Activated CD8-positive, alpha-beta T cell treated with anti-CD3 and anti-CD28 coated beads, Interleukin-2, amount 10 ng/mL, durations not matched to agents 7 days and 5 days (primary cell): ENCODE measurements at places on chromosomes 4 and X. TPM values are rescaled to one million over a fixed set of nuclear protein-coding genes. Genes with fewer than 3 reads are reported as not detected.

DNA sequence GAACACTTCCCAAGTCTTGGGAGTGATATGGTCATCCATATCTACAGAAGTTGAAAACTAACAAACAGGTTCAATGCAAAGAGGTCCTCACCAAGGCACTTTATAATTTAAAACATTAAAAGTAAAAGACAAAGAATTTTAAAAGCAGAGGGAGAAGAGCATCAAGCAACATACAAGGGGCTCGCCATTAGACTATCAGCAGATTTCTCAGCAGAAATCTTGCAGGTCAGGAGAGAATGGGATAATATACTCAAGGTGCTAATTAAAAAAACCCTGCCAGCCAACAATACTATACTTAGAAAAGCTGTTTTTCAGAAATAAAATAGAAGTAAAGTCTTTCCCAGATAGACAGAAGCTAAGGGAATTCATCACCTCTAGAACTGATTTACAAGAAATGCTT is 121.2 kb downstream of the NEK1 start:
- peaks cover 10% of the 10 kb centered on the region for H3K4me1 ChIP-seq
- no peak for DNase-seq
- H3K27ac ChIP-seq: no peak overlapping the region

DNA sequence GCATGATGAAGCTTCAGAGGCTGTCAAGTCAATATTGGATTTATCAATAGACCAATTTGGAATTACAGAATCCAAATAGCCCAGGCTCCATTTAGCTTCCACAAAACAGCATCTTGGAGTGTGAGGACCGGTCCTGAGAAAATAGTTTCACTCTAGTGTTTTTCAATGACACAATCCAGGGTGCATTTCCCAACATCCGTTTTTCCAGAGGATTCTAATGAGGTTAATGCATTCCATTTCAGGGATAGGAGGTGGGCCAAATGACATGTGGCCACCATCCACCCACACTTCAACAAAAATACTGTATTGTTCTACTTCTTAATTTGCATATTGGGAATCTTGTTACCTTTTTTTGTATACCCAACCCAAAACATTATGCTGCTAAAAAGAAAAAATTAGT is 229.8 kb upstream of the LDB2 start:
- no peaks in the 10 kb centered on the region for H3K4me1 ChIP-seq
- no peak for DNase-seq
- no peak overlapping the region for H3K4me3 ChIP-seq
- no peaks in the 10 kb centered on the region for H3K27me3 ChIP-seq

DNA sequence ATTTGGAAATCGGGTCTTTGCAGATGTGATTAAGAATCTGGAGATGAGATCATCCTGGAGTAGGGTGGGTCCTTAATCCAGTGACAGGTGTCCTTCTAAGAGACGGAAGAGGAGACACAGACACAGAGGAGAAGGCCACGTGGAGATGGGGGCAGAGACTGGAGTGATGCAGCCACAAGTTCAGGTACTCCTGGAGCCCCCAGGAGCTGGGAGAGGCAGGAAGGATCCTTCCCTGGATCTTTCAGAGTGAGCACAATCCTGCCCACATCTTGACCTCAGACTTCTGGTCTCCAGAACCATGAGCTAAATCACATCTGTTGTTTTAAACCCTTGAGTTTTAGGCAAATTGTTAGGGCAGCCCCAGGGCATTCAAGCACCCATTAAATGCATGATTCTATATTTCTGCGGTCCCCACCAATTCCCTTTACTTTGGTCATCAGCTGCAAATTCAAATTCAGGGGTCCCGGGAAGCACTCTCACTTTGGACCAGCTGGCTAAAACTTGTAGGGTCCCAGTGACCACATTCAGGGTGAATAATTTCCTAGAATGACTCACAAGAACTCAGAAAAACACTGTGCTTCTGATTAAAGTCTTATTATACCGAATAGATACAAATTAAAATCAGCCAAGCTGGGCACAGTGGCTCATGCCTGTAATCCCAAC is 12.8 kb upstream of the AKAP17A start:
- no peaks in the 10 kb centered on the region for H3K36me3 ChIP-seq
- H3K27ac ChIP-seq: no peak overlapping the region
- no peak for DNase-seq
- H3K27me3 ChIP-seq: no peaks in the 10 kb centered on the region

- no peaks in the 10 kb centered on the region for H3K36me3 ChIP-seq
- no peak overlapping the region for H3K4me3 ChIP-seq
- DNase-seq: no peak
- no peak overlapping the region for H3K27ac ChIP-seq
Observed at GRCh38 chr4:66266035-66266434, 595.7 kb upstream of the EPHA5 start.

DNA sequence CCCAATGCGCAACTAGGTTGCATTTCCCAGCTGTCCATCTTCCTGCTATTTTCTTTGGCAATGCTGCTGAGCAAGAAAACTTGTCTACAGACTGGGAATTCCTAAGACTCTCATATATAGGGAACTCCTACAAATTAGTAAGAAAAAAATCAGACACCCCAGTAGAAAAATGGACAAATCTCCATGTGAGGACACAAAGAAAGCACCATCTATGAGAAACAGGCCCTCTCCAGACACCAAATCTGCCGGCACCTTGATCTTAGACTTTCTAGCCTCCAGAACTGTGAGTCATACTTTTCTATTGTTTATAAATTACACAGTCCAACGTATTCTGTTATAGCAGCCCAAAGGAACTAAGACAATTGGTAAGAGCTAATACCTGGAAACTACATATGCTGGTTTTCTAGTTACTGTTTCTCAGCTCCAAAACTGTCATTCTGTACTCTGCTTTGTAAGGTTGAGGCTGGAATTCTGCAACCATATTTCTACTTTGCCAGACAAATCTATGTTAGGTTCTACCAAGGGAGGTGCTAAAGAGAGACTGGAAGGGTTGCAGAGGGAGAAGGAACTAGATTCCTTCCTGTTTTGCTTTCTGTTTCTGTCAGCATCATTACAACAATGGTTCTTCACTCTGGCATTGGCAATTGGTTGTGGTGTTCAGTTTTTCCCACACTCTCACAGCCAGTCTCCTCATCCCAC is 35.7 kb upstream of the FAM241A start:
- H3K27ac ChIP-seq: no peak overlapping the region
- DNase-seq: no peak
- no peaks in the 10 kb centered on the region for H3K27me3 ChIP-seq
- H3K36me3 ChIP-seq: no peaks in the 10 kb centered on the region

The MAD2L1 gene
- 68.5 TPM for total RNA-seq

The GLRB gene
- total RNA-seq: not detected

The PDGFC gene
- total RNA-seq: not detected
